Activated B cell treated with CpG ODN at 0.5 μM for 24 hours (primary cell): ENCODE measurements at places on chromosomes 13 and 19. TPM values are rescaled to one million over a fixed set of nuclear protein-coding genes. Genes with fewer than 3 reads are reported as not detected.
A peak's percentile ranks its signal among the peaks of the same experiment; 100 is the strongest.

- DNase-seq, result no peak
Observed at GRCh38 chr19:41927497-41928192, 604 bp downstream of the ERFL start.

- DNase-seq, result no peak
Observed at GRCh38 chr13:110907951-110908898, 6.6 kb downstream of the ANKRD10 start.

DNA sequence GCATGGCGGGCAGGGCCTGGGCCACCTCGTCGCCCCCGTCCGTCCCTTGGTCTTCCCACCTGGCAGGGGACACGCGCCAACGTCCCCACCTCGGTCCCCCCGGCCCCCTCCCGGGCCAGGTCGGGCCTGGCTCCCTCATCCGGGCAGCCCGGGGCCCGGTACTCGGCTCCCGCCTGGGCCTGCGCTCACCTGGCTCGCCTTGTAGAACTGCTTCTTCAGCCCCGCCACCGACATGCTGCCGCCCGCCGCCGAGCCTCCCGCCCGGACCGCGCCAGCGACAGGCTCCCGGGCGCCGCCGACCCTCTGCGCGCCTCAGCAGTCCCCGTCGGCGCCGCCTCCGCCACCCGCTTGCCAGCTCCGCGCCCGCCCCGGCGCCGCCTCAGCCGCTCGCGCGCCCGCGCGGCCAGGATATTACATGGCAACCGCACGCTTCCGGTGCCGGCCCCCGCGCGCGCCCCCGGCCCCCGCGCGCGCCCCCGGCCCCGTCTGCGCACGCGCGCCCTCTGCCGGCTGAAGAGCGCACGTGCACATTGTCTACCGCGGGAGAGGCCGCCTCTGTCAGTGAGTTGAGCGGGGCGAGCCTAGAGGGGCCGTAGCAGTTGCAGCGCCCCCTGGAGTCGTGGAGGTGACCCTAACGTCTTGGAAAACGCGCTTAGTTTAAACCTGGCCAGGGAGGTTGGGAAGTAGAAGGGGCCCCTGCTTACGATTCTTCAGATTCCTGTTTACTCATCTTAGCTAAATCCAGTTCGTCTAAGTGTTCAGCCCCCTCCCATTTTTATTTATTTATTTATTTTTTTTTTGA is at the start of gene SH3GL1:
Gene SH3GL1 (minus strand): TSS at position 413 of the 802 bp plus-strand sequence. CDS start 179 bp downstream, at position 234.
- DNase-seq, result peak; percentile 95

DNA sequence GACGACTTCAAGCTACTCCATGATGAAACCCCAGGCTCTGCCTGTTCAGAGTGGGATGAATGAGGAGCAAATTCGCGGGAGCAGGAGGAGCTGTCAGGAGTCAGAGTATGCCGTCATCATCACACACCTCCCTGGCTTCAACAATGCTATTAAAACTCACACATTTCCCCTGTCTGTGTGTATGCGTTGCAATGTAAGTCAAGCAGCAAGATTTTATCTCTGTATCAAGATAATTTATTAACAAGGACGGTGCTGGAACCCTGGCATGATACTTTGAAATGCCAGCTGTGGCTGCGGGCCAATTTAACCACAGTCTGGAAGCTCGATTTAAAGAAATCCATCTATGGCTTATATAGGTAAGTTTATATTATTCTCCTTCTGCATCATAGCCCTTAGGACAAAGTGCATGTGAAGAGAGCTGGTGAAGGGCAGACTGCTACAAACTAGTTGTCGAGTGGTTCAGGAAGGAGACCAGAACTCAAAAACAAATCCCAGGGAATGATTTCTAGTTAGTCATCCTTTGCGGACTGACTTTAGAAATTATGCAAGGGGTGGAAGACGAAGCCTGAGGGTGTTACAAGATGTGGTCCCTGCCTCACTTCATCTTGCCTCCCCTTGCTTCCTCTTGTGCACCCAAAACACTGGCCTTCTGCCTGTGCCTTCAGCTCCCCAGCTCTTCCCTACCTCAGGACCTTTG is 486.5 kb downstream of the COG6 start:
- no peak for DNase-seq

- no peak for DNase-seq
Observed at GRCh38 chr13:80011448-80012212, 329.3 kb downstream of the SPRY2 start.

DNA sequence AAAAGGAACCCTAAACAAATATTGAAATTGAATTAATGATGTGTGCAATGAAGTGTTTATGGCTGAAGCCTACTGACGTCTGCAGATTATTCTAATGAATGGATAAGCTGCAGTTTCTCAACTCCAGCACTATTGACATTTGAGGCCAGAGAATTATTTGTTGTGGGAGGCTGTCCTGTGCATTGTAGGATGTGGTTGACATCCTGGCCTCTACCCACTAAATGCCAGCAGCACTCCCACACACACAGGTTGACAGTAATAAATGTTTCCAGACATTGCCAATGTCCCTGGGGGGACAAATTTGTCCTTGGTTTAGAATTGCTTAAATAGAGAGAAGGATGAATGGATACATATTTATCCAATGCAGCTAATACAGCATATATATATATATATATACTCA is 19.2 kb upstream of the MYH14 start:
- no peak for DNase-seq

DNA sequence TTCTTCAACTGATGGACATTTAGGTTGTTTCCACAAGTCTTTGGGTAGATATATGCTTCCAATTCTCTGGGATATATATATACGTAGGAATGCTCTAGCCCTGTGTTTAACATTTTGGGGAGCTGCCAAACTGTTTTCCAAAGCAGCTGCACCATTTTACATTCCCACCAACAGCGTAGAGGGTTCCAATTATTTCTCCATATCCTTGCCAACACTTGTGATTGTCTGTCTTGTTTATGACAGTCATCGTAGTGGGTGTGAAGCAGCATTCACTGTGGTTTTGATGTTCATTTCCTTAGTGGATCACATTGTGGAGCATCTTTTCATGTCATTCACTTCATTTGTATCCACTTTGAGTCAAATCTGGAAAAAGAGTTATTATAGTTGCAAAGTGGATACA is 4.7 kb upstream of the CBLC start:
- no peak for DNase-seq

DNA sequence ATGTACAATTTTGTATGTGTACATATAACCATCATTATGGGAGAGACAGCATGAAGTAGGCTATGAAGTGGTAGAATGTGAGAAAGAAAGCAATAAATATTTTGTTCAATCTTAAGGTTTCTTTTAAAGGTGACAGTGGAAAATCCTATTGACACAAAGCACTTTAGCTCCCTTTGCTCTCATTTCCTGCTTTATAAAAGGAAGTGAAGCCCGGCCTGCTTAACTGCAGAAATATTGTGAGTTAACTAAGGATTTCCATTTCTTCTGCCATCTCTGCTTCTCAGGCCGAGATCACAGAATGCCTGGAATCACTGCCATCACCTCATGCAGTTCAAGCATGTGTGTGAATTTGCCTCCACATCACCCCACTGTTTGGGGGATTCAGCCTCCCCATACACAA is 83.5 kb downstream of the FRY start:
- DNase-seq, result no peak

DNA sequence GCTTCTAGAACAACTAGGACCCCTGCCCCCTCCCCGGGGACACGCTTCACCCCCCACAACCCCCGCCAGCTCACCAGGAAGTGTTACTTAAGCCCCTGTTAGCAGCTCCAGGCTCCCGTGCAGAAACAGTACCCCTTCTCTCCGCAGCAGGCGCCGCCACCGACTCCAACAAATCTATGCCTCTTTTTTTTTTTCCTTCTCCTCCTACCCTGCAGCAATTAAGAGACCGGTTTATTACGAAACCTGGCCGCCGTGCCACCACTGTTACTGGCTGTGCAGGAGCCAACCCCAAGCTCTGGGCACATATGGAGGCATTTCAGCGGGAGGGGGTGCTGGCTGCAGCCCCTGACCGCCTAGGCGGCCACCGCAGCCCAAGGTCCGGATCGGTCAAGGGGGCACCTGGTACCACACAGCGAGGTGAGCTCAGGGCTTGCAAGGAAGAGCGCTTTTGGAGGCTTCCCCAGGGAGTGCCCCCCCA is 2.4 kb downstream of the GADD45B start:
- DNase-seq, result peak; percentile 49

DNA sequence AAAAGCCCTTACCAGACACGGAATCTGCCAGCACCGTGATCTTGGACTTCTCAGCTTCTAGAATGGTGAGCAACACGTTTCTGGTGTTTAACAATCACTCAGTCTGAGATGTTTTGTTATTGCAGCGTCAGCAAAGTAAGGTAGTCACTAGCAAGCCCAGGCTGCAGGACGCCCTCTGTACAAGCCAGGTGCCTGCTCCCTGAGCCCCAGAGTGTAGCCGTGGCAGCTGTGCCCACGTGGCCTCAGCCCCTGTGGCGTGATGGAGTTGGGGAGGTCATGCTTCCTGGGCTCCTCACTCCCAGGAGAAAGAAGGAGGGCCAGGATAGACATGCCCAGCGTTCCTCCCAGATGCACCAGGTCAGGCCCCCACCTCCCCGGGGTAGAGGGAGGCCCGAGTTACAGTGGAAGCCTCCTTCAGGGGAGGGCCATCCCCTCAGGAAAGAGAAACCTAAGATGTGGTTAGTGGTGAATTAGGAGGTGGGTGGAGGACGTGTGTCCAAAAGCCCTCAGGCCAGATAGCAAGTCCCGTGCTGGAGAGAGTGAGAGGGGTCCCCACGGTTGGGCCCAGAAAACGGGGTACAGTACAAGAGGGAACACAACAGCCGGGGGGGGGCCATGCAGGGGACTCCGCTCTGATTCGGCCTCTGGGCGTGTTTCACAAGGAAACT is 169.6 kb upstream of the SOX1 start:
- DNase-seq, result no peak

DNA sequence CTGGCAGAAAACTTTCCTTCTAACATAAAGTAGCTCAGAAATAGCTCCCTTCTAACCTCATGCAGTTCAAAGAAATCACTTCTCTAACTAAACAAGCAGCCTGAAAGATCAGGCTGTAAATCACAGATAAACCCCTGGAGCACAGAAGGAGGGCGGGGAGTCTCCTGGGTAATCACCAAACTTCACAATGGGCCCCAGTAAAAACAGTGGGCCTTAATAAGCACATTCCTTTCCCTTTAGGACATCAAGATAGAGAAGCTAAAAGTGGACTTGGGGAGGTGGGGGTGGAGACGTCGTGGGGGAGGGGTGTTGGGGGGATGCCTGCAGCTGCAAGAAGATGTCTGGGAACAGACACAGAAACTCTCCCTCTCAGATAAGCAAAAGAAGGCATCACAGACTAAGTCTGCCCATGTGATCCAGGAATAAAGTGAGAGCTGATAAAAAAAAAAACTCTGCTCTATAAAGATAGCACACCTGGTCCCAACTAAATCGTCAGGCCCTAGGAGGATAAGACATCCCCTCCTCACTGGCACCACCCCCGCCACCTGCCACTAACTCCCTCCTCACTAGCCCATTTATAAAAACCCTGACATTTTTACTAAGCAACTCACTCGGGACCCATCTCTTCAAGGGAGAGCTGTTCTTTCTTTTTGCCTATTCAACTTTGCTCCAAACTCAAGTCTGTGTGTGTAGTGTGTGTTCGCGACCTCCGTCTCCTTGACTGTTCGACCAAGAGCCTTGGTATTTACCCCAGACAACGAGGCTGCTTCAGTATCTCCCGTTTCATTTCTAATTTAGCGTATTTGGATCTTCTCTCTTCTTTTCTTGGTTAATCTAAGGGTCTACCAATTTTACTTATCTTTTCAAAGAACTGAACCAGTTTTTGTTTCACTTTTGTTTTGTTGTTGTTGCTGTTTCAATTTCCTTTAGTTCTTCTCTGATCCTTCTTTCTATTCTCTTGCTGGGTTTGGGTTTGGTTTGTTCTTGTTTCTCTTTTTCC is 31.7 kb downstream of the DNAJC15 start:
- DNase-seq, result no peak

DNA sequence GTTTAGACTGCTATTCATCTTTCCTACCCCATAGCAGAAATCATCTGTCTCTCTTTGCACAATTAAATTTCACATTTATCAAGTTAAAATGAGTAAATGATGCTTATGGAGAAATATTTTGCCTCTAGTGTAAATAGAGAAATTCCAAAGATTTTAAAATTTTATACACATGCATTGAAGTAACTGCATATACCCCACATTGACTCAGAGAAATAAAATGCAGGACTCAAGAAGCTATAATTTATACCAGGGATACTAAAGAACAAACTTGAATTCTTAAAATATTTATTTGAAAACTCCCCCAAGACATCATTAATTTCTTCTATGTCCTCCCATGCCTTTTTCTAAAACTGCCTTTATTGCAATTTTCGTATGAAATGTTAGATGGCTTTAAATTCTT is 165.8 kb downstream of the DIAPH3 start:
- no peak for DNase-seq

GRCh38 chr19:34373601-34374288 is 8.7 kb downstream of the GPI start:
- no peak for DNase-seq

DNA sequence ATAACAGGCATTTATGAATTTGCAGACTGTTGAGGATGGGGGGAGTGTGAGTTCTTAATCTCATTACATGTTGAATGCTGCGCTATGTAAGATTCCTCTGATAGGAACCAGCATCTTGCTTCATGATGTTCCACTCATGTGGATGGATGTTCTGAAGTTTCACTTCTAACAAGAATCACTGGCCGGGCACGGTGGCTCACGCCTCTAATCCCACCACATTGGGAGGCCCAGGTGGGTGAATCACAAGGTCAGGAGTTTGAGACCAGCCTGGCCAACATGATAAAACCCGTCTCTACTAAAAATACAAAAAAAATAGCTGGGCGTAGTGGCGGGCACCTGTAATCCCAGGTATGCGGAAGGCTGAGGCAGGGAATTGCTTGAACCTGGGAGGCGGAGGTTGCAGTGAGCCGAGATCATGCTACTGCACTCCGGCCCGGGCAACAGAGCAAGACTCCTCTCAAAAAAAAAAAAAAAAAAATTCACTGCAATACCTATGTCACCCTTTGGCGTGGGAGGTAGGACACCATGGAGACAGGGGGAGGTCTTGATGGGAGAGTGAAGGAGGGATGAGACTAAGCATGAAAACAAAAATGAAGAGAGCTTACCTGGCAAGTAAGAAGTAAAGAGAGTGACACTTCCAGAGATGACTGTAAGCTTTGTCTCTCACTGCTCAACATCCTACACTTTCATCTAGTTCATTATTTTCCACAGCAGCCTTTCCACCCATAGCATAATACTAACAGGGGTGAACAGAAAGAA is 133.0 kb downstream of the DCT start:
- DNase-seq, result no peak

The FPR2 gene
- 0.12 TPM in 1 of 2 replicates, not detected in the other for total RNA-seq

The B3GNT8 gene
- 0.10 and 0.24 TPM in 2 replicates for total RNA-seq
